ENCODE measurements at places on chromosomes 12 and 14.
A peak's percentile ranks its signal among the peaks of the same experiment; 100 is the strongest.

DNA sequence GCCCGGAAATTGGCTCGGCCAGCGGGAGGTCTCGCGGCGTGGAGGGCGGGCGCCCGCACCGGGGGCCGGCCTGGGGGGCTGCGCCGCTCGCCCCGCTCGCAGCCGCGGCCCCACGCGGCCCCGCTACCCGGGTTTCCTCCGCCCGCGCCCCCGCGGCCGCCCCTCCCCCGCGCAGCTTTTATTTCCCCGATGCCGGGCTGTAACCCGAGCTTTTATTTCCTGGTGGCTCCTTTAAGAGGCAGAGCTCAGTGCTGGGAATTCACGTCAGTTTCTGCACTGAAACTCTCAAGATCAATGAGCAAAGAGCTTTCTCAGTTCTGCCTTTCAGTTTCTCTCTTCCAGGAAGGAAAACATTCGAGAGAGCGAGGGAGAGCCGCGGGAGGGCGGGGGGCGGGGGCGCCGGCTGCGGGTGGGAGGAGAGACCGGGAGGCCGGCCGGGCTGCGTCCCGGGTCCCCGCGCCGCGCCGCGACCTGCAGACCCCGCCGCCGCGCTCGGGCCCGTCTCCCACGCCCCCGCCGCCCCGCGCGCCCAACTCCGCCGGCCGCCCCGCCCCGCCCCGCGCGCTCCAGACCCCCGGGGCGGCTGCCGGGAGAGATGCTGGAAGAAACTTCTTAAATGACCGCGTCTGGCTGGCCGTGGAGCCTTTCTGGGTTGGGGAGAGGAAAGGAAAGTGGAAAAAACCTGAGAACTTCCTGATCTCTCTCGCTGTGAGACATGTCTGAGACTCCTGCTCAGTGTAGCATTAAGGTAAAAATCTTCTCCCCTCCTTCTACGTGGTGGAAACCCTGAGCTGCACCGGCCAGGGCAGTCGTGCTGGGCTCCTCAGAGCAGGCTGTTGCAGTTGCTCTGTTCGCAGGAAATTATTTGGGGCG is at the start of gene ETV6:
TSS of gene ETV6 (plus strand) at position 262 of the 873 bp plus-strand sequence. CDS start at position 716, 454 bp downstream.
- peak; percentile 80 for DNase-seq

- no peak for DNase-seq
Measured at GRCh38 chr14:99936738-99937474, 128.3 kb upstream of the EVL start.

- no peak for DNase-seq
Measured at GRCh38 chr12:95257541-95257940, 39.9 kb downstream of the VEZT start.

- DNase-seq, result no peak
Measured at GRCh38 chr12:132495629-132496357, 5.8 kb downstream of the FBRSL1 start.

- DNase-seq, result no peak
Measured at GRCh38 chr14:45135156-45135555, 574 bp upstream of the FANCM start.

DNA sequence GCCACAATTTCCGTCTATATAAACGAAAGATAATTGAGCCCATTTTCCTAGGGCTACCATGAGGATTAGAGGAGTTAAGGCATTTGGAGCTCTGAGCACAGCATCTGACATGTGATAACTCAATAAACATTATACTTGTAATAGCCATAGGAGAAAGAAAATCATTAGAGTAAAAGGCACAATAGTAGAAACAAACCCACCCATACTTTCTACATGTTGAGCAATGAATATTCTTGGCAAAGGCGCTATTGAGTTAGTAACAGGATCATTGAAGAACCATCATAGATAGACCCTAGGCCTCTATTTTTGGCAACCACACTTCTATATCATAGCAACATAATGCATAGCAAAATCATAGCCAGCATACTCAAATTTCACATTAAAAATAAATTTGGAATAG is 664.1 kb downstream of the NOVA1 start:
- no peak for DNase-seq
